ENCODE measurements at places on chromosomes 6 and 20.

DNA sequence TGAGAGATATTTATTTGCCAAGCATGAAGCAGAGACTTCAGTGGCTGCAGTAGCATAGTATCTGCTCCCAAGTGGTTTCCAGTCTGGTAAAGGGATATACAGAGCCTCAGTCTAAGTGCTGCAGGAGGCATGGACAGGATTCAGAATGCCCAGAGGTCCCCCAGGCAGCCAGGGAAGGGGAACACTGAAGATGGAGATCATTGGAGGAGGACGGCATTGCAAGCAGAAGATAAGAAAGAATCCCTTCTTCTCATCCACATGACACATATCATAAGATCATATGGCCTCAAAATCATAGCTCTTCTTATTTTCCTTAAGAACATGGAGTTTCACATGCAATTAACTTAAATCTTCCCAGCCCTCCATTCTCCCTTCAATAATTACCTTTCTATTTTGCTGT, 136.1 kb downstream of the KCNQ5 start:
- no peak for DNase-seq

GRCh38 chr6:35007016-35007415, 118.0 kb downstream of the ANKS1A start:
- no peak for DNase-seq

- DNase-seq: no peak
These were observed 56.2 kb upstream of the ARID1B start for GRCh38 chr6:156720691-156721685.

DNA sequence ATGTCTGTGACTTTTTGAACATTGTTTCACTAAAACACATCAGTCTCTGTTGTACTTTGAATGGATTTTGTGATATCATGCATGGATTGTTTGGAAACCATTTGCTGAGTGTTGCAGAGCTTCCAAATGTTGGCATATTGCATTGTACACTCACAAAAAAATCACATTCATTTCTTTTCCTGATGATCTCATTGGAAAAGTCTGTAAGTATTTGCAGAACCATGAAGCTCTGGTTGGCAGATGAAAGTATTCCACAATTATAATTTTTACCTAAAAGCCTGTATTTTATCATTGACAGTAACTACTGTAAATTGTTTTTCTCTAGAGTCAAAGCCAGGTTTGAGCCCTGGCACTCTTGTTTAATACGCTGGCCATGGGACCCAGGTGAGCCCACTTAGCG, 42.1 kb downstream of the VAPB start:
- DNase-seq: no peak

GRCh38 chr6:145756170-145756662, 20.9 kb upstream of the EPM2A start:
- no peak for DNase-seq

DNA sequence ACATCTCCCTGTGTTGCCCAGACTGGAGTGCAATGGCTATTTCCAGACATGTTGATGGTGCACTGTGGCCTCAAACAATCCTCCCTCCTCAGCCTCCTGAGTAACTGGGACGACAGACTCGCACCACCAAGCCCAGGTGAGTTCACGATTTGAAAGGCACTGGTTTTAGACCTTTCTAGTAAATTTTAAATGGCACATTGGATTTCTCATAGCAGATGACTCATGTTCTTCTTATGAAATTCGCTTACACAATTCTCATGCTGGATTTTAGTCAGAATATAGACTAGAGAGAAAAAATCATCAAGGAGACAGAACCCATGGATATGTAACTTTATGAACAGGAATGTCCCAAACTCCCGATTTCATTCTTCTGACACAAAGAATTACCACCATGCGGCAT, 18.1 kb upstream of the PXDC1 start:
- no peak for DNase-seq

- DNase-seq: no peak
These were observed 6.0 kb downstream of the PARD6B start for GRCh38 chr20:50737352-50737751.

Data from T-helper 9 cell (primary cell).